CD4-positive, alpha-beta T cell treated with Interferon gamma for 1 hour (primary cell): ENCODE measurements at places on chromosomes 2 and 18.

- DNase-seq = no peak
Measured at GRCh38 chr2:8465560-8465959, 216.3 kb upstream of the ID2 start.

DNA sequence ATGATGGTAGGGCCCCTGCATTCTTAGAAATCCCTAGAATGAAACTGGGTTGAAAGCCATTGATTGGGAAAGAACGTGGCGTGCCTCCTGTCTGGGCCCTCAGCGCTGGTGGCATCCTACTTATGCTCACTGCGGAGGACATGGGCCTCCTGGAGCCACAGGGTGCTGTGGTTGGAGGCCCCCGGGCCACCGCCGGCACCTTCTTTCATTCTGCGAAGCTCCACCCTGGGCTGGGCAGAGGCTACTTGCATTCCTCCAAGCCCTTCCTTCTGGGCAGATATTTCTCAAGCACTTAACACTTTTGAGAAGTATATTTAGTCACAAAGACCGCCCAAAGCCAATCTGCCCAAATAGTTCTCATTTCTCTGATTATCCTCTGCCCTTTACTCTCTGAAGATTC is 311.9 kb downstream of the MYCN start:
- DNase-seq = no peak

DNA sequence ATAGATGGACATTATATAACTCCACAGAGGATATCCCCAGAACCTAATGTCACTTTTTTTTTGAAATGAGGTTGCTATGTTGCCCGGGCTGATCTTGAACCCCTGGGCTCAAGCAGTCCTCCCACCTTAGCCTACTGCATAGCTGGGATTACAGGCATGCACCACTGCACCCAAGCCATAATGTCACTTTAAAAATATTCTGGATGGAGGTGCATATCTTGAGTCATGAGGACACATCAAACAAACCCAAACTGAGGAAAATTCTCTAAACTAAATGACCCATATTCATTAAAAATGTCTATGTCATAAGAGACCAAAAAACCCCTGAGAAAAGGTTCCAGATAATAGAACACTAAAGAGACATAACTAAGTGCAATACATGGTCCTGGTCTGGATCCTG is 36.3 kb downstream of the OSGEPL1 start:
- no peak for DNase-seq

DNA sequence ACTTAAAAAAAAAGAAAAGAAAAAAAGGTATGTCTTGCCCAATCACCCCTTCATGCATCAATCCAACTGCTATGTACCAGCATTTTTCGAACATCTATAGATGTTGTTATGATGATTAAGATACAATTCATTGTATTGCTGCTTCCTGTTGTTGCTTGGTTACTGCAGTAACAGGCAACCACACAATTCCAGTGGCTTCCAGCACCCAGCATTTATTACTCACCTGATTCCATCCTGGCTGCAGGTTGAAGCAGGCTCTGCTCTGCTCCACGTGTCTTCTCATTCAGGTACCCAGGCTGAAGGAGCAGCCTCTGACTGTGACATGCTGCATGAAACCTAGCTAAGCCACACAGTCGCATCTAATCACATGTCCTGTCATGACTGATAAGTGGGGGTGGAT is 196.9 kb downstream of the INO80D start:
- no peak for DNase-seq
